ENCODE measurements at places on chromosomes 6 and 20. TPM values are rescaled to one million over a fixed set of nuclear protein-coding genes. Genes with fewer than 3 reads are reported as not detected.

CLDN20 gene
- total RNA-seq, result not detected

GSS gene
- total RNA-seq, result 75.2 TPM

GINM1 gene
- total RNA-seq, result 21.8 TPM

MOXD1 gene
- total RNA-seq, result 0.69 TPM

GABRR1 gene
- 0.10 TPM for total RNA-seq

TPMT gene
- 20.9 TPM for total RNA-seq

MAS1 gene
- total RNA-seq, result under 0.01 TPM

CFB gene
- not detected for total RNA-seq

WFDC5 gene
- total RNA-seq, result not detected

FLRT3 gene
- total RNA-seq, result 3.2 TPM

All from H7 (cell line).